ELR (cell line): ENCODE measurements at places on chromosomes 3 and 15.
A peak's percentile ranks its signal among the peaks of the same experiment; 100 is the strongest.

DNA sequence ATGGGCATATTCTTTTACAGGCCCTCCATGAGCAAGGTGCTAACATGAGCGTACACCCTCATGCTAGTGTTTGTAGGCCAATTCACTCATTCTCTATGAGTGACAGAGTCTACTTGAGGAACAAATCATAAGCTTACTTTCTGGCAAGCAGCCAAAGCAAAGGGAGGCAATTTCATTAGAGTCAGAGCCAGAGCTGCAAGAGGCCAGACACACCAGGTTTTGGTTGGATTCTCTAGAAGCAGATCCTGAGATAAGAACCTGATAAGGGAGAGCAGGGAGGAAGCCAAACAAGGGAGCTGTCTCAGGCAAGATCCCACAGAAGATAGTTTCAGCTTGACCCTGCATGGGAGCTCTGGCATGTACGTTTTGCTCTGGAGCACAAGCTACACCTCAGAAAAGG, 214.1 kb upstream of the CTNNB1 start:
- DNase-seq, result no peak

DNA sequence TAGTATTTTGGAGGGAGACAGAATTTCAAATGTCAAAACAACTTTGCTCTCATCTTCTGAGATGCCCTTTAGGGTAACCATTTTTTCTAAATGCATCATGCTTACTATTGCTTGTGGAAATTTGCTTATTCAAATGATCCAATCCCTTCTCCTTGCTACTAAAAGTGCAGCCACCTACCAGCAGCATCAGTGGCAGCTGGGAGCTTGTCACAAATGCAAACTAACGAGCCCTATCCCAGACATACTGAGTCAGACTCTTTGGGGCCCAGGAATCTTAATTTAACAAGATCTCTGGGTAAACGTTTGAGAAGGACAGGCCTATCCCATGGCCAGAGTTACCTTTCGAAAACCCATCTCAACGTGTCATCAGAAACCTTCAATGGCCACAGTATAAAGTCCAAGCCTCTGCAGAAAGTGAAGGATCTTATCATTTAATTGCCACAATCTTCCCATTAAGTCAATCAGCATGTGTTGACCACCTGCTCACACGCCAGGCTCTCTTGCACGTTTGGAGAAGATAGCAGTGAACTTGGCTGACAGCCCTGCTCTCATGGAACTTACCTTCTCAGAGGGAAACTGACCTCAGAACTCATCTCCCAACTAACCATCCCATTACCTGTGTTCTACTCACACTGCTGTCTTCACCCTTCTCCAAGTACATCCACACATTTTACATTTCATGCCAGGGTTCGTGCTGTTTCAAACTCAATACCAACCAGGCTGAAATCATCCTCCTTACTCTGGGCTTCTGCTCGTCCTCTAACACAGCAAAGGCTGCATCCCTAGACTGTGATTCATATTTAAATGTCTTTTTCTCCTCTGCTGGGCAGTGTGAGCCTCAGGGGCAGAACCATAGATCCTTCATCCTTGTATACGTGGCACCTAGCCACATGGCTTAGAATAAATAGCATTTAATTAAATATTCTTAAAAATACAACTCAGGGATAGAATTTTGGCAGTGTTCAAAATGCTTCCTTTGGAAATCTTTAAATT, 24.8 kb upstream of the VGLL4 start:
- peak; percentile 26 for DNase-seq

DNA sequence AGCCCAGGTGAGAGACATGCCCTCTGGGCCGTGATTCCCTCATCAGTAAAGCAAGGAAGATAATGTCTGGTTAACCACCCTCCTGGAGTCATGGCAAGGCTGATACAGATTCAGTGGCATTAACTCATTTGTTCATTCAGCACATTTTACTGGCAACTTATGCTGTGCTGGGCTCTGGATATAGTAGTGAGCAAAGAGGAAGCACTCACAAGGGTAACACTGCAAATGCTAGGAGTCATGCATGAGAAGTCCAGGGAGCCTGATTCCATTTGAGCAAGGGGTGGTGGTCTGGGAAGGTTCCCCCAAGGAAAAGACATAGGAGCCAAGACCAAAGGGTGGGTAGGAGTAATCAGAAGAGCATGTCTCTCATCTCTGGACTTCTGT, 50.2 kb downstream of the SMAD3 start:
- no peak for DNase-seq

DNA sequence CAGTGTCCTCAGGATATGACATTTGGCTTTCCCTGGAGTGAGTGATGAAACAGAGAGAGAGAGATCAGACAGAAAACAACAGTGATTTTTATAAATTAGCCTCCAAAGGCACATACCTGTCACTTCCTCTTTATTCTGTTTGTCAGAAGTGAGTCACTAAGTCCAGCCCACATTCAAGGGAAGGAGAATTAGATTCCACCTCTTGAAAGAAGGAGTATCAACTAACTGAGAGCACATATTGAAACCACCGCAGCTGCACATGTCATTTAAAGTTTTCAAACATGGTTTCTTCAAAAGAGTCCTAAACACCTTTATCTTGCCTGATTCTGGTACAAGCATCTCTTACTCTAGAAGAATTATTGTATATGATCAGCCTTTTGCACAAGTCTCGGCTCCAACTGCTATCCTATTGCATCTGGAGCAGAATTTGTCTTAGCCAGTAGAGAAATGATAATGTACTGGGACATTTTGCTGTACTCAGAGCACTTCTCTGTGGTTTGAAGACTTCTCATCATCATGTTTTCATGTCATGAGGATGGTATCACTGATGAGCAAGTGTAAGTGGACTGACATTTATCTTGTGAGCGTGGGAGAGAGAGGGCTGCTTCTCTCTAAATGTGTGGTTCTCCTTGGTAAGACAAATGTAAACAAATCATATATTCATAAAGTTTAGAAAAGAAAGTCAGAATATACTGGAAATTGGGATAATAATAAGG, 338.9 kb upstream of the CFAP20DC start:
- DNase-seq, result no peak

DNA sequence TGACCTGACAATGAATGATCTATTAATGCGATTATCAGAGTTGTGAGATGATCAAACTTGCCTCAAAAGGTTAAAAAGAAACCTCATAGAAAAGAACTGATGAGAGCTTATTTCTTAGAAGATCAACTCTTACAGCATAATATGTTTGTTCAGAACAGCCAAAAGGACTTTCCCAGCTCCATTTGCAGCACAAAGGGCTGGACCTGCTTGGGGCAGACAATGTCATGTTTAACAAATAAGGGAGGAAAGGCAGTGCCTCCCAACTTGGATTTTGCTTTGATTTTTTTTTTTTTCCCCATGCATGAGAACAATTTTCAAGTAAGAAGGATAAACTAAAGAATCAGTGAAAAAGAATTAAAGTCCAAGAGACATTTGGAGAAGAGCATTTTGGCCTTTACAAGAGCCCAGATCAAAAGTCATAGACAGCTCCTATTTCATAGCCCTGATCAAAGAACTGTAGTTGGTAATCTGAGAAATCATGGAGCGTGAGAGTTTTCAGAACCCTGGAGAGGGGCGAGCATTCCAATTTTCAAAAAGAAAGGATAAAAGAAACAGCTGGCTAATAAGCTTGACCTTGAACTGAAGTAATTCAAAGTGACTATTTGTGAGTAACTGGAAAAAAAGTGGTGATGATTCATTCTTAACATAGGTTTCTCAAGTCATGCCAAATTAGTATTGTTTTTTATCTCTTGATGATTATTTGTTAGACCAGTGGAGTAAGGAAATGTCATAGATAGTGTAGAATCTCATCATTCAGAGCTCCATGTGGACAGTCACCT, 136.0 kb upstream of the CFAP20DC start:
- peak; percentile 3 for DNase-seq

DNA sequence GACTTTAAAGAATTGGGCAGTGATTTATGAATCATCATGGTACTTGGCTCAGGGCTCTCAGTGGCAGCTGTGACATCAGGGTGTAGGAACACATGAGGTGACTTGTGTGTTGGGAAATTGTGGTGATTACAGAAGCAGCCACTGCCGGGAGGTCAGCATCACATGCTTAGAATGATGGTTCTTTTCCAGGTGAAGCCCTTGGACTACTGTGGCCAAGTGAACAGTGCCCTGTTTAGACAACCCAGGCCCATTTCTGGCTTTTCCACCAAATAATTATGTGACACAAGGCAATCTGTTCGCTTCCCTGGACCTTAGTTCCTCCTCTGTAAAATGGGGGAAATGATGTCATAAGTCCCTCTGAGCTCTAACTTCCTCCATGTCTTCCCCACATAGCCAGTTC, 139.7 kb upstream of the ROPN1 start:
- no peak for DNase-seq

GRCh38 chr3:159831466-159831865, 157.2 kb upstream of the IL12A start:
- no peak for DNase-seq

GRCh38 chr3:166071-166470, 30.5 kb upstream of the CHL1 start:
- DNase-seq, result no peak

DNA sequence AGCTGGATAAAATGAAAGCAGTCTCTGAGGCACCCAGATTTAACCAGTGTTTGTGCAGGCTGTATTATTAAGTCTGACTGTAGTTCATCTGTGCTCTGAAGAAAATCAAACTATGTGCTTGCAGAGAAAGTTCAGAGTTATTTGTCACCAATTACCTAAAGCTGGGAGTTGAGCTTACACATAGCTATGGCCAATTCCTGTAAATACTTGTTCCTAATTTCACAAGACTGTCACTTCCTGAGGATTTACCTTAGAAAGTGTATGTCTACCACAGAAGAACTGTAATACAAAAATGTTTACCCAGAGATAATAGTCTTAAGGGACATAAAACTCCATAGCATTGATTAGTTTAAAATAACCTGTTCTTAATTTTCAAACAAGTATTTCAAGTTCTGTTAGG, 628.4 kb upstream of the TGFBR2 start:
- no peak for DNase-seq

GRCh38 chr3:174596447-174596982, 262.6 kb upstream of the NAALADL2 start:
- DNase-seq, result no peak

GRCh38 chr15:96406701-96407100, 76.2 kb downstream of the NR2F2 start:
- DNase-seq, result no peak

DNA sequence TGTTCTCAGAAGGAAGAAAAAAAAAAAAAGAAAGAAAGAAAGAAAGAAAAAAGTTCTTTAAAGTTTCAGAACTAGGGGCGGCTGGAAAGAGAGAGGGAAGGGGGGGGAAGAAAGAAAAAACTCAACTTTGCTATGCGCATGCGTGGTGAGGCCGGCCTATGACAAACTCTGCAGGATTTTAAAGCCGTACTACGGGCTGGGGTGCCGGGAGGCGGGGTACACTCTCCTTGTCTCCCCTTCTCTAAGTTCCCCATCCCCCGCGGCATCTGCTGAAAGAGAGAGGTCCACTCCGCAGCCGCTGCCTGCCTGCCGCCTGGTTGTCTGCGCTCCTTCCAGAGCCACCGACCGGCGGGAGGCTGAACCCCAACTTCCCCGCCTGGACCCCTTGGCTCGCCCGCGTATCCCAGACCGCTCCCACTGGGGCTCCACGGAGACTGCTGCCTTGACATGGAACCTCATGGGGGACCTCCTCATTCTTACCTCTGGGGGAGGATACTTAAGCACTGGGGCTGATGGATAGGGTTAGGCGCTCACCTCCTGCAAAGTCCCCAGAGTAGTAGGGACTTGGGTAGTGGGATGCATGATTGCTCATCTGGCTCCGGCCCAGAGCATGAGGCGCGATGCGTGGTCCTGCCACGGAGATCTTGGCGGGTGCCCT, 1.4 kb upstream of the WNT5A start:
- DNase-seq, result peak; percentile 88

DNA sequence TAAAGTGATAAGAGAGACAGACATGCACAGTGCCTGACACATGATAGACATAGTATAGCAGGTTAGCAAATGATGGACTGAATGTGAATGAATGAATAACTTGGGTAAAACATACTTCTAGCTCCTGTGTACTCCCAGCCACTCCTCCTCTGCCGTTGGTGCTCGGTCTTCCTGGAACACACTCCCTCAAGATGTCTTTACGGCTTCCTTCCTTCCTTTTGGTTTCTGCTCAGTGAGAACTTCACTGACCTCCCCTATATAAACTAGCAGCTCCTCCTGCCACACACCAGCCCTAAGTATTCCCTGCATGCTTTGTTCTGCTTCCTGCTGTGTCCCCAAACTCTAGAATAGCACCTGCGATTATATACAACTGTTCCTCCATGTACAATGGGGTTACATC, 50.2 kb downstream of the RAD54L2 start:
- no peak for DNase-seq

DNA sequence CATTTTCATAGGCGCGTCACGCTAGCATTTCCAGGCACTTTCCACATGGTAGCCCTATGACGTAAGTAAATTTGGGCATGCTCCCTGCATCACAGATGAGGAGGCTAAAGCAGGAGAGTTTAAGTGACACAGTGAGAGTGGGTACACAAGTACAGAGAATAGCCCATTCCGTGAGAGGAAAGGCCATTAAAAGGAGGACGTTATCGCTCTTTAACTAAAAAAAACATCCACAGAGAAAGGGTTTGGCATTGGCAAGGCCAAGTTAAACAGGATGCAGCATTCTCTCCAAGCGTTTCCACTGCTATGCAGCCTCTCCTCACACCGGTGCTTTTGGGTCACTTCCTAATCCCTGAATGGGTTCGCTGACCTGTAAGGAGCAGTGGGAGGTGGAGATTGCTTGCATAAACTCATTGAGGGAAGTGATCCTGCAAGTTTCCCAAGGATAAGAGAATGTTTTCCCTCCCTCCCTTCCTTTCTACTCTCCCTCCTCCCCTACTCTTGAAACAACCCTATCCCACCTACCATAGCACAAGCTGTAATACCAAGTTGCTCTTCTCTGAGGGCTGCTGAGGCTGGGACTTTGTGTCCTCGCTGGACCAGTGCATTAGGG, 147.7 kb downstream of the VGLL4 start:
- no peak for DNase-seq

- peak; percentile 89 for DNase-seq
Measured at GRCh38 chr15:63015618-63016017, 26.9 kb upstream of the TPM1 start.

DNA sequence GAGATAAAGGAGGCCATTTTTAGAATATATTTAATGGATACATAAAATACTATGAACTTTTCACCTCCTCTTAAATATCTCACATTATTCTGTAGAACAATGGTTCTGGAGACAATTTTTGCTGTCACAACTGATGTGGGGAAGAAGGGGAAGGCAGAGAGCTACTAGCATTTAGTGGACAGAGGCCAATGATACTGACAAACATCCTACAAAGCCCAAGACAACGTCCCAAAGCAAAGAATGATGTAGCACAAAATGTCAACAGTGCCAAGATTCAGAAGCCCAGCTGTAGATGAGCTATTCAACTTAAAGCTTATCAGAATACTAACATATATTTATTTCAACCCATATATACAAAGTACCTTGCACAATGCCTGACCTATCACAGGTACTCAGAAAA, 1069.4 kb downstream of the ROBO1 start:
- no peak for DNase-seq

DNA sequence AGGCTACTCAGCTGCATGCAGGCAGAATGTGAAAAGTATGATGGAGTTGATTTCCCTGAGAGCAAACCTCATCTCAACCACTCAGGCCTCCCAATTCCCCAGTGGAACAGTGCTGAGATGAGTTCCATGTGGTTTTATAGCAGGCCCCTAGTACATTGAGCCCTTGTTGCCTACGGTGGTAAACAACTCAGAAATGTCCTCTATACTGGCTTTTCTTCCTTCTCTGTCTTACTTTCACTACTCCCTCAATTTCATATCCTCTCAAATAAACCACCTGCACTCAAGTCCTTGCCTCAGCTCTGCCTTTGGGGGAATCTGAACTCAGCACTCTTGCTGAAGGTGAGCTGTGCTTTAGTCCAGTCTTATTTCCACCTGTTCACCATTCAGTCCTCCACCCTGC, 399.9 kb downstream of the PDCD6IP start:
- DNase-seq, result no peak

- DNase-seq, result peak; percentile 70
Measured at GRCh38 chr3:44954962-44955361, 21.0 kb downstream of the ZDHHC3 start.
